ENCODE measurements at places on chromosomes 1 and 21.

- DNase-seq: no peak
Observed at GRCh38 chr1:175479521-175480342, 263.7 kb downstream of the TNR start.

DNA sequence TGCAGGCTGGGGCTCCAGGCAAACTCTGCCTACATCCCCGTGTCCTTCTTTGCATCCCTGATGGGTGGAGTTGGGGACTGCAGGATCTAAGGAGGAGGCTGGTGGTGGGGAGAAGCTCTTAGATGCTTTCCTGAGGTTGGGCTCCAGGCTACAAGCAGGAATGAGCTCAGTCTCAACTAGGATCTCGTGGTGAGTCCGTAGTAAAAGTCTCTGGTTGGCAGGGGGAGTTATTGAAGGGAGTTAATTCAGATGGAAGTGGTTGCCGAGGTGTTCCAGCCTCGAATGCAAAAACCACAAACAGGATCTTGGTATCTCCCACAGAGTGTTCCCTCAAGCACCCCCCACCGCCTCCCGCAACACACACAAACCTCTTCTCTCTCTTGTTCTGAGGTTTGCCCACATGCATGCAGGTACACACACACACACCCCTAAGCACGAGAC lies 35.0 kb downstream of the TMCC2 start:
- no peak for DNase-seq

- DNase-seq: no peak
Observed at GRCh38 chr1:28577738-28578536, 14.1 kb upstream of the RAB42 start.

GRCh38 chr1:84892705-84893618 lies at the start of gene LPAR3:
TSS of gene LPAR3 (minus strand) at chr1:84893206. CDS start at chr1:84866120, 27,086 bp downstream.
- peak; percentile 25 for DNase-seq

GRCh38 chr1:111841189-111841588 lies 85.5 kb downstream of the DDX20 start:
- DNase-seq: no peak

DNA sequence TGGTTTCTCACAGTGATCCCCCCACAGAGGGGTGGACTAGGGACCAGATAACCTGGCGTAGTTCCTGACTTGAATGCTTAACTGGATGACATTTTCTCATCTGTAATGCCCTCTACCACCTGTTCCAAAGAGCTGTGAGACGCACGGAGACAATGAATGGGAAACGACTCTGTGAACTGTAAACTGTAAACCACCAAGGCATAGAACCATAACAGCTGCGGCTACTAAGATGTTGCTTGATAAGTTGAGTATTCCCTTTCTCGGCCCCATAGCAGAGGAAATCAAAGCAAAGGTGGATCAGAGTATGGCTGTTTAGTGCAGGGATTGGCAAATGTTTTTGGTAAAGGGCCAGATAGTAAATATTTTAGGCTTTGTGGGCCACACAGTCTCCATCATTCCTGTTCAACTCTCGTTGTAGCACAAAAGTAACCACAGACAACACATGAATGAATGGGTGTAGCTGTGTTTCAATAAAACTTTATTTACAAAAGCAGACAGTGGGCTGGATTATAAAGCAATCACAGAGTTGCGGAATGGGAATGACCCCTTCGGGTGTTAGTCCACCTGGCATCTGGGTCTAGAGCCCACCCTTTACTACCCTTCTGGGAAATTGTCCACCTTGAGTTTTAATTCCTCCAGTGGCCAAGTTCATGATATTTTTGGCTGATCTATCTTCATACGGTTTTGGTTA lies 315.2 kb downstream of the RPS6KC1 start:
- DNase-seq: no peak

GRCh38 chr1:210428696-210429095 lies 100.0 kb downstream of the HHAT start:
- no peak for DNase-seq

GRCh38 chr1:46522184-46522968 lies 29.1 kb downstream of the KNCN start:
- peak; percentile 77 for DNase-seq

DNA sequence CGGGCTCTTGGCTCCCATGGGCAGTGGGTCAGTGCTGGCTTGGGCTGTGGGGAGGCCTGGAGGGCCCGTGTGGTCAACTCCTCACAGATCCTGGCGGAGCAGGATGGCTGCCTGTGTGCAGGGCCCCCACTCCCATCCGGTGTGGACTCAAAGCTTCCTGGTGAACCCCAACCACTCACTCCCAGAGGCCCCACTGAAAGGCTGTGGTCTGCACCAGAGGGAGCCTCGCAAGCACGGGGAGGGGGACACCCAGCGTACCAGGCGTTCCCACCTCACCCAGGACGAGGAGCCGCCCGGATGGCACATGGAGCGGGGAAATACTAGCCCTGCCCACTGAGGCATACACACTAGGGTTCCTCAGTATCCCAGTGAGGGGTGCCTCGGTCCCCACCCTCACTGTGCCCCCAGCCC lies 75.4 kb upstream of the ACTRT2 start:
- DNase-seq: no peak

DNA sequence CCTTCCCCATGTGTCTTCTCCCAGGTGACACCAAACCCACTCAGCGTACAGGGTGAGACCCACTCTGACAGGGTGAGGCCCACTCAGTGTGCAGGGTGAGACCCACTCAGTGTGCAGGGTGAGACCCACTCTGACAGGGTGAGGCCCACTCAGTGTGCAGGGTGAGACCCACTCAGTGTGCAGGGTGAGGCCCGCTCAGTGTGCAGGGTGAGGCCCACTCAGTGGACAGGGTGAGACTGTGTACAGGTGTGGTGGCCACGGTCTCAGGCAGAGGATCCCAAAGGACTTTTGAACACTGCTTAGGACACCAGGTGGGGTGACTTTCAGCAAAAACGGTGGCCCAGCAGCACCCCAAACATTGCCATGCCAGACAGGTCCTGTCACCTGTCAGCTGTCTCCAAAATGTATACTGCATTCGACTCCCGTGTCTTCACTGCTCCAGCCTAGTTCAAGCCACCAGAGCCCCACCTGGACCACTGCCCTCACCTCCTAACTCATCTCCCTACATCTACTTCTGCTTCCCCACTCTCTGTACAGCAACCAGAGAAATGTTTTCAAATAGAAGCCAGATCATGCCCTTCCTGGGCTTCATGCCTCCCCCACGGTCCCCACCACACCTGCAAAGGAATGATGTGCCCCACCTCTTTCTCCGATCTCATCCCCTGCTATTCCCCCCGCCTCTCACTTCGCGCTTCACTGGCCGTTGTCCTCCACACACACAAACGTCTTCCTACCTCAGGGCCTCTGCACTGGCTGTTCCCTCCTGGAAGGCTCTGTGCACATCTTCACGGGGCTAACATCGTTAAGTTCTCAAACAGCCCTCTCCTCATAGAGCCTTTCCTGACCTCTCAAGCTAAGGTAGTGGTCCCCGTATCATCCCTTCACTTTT lies 52.1 kb downstream of the ACBD3 start:
- no peak for DNase-seq

DNA sequence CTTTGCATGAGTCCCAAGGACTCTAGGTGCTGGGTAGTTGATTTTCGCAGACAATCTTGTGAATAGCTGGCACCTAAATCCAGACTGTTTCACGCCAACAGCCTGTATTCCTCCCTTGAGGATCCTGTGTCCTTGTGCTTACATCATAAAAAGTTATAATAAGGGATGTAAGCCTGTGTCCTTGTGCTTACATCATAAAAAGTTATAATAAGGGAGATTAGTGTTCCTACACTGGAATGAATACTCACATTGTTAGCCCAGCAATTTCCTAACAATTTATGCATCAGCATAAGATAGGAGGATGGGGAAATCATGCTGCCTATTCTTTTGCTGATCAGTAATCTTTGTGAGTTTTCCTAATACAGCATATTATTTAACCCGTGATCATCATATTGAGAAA lies 4.0 kb upstream of the HSD3B2 start:
- no peak for DNase-seq

DNA sequence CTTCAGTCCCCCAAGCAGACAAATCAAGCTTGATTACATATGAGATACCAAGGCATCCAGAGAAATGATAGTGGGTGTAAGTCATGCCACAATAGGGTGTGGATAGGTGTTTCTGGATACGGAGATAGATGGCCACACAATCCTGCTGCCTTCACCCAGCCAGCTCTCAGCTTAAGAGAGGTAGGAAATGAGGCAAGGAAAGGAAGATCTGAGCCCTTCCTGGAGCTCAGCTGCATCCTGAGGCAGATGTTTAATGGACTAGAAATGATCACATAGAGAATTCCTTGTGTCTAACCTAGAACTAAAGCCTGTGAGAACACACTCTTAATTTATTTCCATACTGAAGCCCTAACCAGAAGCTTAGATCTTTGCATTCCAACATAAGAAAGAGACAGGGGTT lies 210.3 kb downstream of the ST6GALNAC3 start:
- no peak for DNase-seq

DNA sequence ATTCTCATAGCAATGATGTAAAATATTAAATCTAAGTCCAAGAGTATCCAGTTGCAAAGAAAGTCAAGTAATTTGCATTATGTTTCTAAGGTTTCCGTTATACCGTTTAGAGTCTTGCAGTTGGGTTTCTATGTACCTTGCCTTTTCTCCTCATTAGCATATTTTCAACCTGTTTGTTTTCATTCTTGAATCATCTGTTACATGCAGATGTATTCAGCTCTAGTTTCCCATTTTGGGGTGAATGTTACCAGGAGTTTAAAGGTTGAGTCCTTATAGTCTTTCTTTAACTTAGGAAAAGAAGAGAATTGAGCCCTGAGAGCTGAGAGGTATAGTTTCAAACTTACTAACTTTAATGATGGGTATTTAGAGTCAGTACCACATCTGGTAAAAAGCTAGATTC lies 139.9 kb downstream of the NFIA start:
- no peak for DNase-seq

DNA sequence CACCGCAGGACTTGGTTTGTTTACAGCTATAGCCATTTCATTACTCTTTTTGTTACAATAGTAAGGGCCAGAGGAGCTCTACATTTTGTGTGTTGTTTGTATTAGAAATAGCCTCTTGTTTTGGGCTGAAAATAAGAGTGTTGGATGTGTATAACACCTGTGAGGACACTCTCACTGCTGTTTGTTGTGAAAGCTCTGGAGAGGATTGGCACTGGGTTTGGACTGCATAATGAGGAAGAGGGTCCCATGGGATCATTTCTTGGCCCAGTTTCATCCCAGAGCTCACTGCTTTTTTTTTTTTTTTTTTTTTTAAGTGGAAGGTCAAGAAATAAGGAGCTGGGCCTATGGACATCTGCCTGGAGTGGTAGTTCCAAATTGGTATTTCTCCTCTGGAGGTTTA lies 61.6 kb upstream of the KIAA0040 start:
- no peak for DNase-seq

- DNase-seq: no peak
Observed at GRCh38 chr21:44455524-44456213, 359 bp downstream of the LRRC3 start.

- no peak for DNase-seq
Observed at GRCh38 chr21:42670058-42670880, 16.8 kb downstream of the PDE9A start.

DNA sequence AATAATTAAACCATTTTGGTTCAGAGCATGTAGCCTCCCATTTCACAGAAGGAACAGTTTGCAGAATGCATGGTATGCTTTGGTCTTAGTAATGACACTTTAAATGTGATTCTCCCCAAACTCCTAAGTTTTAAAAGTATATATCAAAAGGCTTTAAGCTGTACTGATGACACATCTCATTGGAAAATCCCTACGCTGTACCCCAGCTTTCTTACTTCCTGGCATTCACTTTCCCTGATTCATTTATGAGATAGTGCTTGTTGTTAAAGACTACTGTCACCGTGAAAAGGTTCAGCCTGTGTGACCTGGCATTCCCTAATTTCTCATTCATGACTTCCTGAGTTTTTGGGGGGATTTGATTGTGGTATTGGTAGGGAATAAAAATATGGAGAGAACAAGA lies 53.4 kb downstream of the MPZL1 start:
- DNase-seq: peak; percentile 62

- no peak for DNase-seq
Observed at GRCh38 chr21:46431884-46432488, 26.7 kb upstream of the DIP2A start.

- no peak for DNase-seq
Observed at GRCh38 chr1:2799811-2800663, 1.5 kb downstream of the TTC34 start.

- DNase-seq: no peak
Observed at GRCh38 chr1:64878931-64879611, 87.3 kb downstream of the JAK1 start.

DNA sequence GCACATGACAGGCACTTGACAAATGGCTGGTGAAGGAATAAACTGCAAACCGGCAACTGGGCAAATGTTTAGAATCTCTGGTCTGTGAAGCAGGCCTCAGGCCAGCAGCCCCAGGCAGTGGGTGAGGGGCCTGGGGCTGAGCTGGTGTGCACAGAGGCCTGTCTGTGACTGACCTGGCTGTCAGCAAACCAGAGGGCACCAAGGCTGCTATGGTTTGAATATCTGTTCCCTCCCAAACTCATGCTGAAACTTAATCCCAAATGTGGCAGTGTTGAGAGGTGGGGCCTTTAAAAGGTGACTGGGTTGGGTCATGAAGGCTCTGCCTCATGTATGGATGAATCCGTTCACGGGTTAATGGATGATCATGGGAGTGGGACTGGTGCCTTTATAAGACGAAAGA lies 139.8 kb downstream of the DMRTB1 start:
- DNase-seq: no peak

- DNase-seq: peak; percentile 58
Observed at GRCh38 chr1:111904478-111905218, 84.8 kb downstream of the KCND3 start.

DNA sequence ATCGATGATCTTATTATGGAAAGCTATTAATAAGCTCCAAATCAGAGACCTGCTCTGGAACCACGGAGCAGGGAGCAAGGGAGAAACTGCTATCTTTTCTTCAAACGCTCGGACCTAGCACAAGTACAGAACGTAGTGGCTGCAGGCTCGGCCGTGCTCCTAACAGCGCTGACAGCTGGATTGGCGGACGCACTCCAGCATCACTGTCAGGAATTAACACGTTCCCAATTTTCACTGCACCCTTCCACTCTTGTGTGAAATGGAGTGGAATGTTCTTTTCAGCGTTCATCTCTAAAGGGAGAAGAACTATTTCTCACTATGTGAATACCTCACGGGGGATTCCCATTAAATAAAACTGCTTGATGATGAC lies 106.9 kb downstream of the ZNF281 start:
- DNase-seq: no peak

DNA sequence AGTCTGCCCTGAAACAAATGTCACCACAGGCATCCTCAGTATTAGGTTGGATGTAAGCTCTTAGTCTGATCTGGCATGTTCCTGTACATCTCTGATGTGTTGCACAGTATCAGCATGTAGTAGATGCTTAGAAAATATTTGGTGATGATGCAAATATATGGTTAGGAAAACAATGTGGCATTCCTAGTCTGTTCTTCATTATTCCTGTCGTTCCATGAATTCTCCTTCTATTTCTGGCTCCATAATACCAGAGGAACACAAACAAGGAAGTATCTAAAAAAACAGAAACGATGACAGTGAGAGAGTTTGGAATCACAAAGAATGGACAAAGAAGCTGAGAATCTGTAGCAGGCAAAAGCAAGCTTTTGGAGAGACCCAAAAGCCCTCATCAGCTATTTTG lies 236.6 kb downstream of the HHAT start:
- no peak for DNase-seq

GRCh38 chr1:205961405-205961804 lies 18.1 kb upstream of the SLC26A9 start:
- no peak for DNase-seq

- DNase-seq: peak; percentile 69
Observed at GRCh38 chr21:38219049-38219628, 37.7 kb upstream of the KCNJ15 start.

Measured in bronchial epithelial cell (primary cell).